ENCODE measurements at places on chromosomes 4 and X.

- no peak for DNase-seq
Observed at GRCh38 chr4:137194670-137195069, 337.6 kb downstream of the PCDH18 start.

DNA sequence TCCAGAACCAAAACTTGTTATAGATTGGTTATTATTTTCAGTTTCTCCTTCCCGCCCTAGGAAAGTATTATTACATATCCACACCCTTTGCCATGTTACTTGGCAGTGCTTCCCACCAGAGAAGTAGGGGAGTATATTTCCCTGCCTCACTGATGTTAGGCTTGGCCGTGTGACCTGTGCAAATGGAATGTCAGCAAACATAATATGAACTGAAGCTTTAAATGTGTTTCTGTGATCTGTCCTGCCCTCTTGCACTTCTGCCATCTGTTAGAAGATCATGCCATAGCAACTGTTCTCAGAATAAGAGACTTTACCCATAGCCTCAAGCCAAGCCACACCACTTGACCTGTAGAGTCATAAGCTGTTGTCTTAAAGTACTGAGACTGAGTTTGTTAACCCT lies 36.7 kb upstream of the NEUROG2 start:
- DNase-seq, result no peak

GRCh38 chr4:75654905-75655304 lies 18.3 kb downstream of the G3BP2 start:
- DNase-seq, result no peak

- DNase-seq, result no peak
Observed at GRCh38 chrX:112677167-112677566, 2.6 kb downstream of the LHFPL1 start.

GRCh38 chr4:112348488-112349158 lies 51.5 kb downstream of the ALPK1 start:
- DNase-seq, result peak; percentile 84

DNA sequence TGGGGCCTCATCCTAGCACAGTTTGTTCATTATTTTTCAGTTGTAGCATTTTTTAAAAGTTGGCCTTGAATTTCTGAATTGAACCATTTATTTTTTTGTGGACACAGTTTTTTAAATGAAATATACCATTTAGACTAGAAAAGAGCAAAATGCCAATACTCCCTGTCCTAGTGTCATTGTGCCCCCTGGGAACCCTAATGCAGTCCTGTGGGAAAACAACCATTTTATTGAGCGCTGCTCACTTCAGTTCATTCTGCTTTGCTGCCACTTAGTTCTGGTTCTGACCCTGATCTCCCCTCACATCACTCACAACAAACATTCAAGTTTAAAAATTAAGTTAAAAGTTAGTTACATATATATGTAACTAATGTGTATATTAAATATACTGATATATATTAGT lies 5.4 kb downstream of the NFKB1 start:
- no peak for DNase-seq

DNA sequence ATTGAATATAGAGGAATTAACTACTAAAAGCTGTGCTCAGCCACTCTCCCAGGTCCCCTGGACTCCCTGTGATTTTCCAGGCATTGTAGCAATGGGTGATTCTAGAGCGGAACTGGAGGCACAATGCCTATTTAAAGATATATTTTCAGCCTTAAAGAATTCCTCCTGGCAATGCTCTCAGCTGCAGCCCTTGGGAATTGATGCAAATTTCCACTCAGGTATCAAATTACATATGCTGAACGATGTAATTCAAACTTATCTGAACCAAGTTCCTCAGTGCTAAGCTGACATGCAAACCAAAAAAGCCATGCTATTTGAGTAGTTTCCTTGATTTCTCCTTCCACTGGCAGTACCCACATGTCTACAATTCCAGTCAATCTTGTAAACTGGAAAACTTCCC lies 86.3 kb upstream of the GABRA3 start:
- DNase-seq, result no peak

DNA sequence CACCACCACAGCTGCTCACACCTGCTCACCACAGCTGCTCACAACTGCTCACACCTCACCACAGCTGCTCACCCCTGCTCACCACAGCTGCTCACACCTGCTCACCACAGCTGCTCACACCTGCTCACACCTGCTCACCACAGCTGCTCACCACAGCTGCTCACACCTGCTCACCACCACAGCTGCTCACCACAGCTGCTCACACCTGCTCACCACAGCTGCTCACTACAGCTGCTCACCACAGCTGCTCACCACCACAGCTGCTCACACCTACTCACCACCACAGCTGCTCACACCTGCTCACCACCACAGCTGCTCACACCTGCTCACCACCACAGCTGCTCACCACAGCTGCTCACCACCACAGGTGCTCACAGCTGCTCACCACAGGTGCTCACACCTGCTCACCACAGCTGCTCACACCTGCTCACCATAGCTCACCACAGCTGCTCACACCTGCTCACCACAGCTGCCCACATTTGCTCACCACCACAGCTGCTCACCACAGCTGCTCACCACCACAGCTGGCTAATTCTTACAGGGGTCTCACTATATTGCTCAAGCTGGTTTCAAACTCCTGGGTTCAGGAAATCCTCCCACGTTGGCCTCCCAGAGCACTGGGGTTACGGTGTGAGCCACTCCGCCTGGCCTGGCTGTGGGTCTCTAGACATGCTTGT lies 30.4 kb upstream of the CPLX1 start:
- peak; percentile 11 for DNase-seq

- DNase-seq, result peak; percentile 14
Observed at GRCh38 chr4:1041936-1042330, 30.5 kb downstream of the FGFRL1 start.

GRCh38 chrX:153995504-153995903 lies 22.9 kb downstream of the TMEM187 start:
- no peak for DNase-seq

- DNase-seq, result no peak
Observed at GRCh38 chr4:86615501-86615900, 21.4 kb downstream of the PTPN13 start.

DNA sequence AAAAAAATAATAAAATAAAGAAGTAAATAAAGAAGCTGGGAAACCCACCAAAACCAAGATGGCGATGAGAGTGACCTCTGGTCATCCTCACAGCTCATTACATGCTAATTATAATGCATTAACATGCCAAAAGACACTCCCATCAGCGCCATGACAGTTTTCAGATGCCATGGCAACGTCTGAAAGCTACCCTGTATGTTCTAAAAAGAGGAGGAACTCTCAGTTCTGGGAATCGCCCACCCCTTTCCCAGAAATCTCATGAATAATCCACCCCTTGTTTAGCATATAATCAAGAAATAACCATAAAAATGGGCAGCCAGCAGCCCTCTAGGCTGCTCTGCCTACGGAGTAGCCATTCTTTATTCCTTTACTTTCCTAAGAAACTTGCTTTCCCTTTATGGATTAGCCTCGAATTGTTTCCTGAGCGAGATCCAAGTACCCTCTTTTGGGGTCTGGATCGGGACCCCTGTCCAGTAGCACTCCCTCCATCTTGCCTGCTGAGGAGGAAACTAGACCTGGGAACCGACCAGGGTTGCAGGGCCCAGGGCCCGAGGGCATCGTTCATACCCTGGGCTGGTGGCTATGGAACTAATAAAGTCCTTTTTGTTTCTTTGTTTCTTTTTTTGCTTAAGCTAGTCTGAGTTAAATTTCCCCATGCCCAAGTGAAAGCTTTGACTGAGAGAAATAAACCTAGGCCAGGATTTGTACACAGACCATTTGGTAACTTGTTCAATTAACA lies 30.9 kb downstream of the HTT-AS start:
- no peak for DNase-seq

GRCh38 chrX:80021621-80022020 lies 7.1 kb downstream of the TBX22 start:
- DNase-seq, result no peak

DNA sequence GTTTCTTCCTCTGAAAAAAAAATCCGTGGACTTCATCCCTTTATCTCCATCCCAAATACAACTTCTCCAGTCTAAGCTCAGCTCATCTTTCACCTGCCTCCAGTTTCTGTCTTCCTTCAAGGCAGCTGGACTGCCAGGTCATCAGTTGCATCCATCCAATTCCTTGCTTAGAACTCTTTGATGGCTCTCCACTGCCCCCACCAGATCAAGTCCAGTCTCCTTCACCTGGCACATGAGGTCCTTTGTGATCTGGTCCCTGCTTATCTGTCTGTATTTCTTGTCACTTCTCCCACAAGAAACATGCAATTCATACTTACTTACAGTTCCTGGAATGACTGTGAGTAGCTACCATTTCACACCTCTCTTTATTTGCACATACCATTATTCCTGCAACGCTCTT lies 33.8 kb downstream of the OTUD6A start:
- DNase-seq, result no peak

DNA sequence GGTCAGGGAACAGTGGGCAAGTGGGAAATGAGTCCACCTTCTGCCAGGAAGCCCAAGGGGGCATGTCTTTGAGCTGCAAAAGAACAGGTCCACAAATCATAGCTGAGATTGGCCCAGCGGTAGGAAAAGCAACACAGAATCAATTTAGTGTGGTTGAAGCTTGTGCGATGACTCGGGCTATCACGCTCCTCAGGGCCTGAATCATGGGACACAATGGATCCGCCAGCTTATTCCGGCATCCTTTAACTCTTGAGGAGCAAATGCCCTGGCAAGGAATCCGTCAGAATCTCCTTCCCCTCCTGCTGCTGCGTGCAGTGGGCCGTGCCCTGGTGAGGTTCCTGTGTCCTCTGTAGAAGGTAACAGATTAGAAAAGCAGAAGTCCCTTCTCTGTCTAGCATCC lies 98.0 kb downstream of the RELL1 start:
- no peak for DNase-seq

DNA sequence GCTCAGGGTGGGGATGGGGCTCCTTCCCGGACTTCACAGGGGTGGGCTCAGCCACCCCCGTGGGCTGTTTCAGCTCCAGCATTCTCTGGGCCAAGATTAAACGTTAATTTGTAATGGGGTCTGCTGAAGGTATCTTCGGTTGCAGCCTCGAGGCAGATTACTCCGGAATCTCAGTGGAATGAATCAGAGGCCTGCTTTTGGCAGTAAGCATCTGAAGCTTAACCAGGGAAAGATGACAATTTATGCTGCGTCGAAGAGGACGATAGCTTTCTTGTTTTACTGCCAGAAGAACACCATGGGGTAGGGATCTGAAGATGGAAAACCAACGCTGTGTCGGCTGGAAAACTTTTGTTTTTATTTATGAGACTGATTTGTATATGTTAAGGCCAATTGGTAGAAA lies 129.2 kb upstream of the MSX1 start:
- DNase-seq, result no peak

- no peak for DNase-seq
Observed at GRCh38 chr4:24625091-24625490, 40.7 kb upstream of the DHX15 start.

GRCh38 chr4:89535251-89535650 lies 227.7 kb upstream of the GPRIN3 start:
- DNase-seq, result no peak

DNA sequence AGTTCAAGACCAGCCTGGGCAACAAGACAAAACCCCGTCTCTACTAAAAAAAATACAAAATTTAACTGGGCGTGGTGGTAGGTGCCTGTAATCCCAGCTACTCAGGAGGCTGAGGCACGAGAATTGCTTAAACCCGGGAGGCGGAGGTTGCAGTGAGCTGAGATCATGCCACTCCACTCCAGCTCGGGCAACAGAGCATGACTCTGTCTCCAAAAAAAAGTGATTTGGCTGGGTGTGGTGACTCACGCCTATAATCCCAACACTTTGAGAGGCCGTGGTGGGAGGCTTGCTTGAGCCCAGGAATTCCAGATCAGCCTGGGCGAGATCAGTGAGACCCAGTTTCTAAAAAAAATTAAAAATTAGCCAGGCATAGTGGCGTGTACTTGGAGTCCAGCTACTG lies 4.1 kb downstream of the OPHN1 start:
- DNase-seq, result no peak

GRCh38 chr4:15809058-15809457 lies 30.9 kb downstream of the CD38 start:
- DNase-seq, result no peak

- no peak for DNase-seq
Observed at GRCh38 chr4:146311238-146311970, 97.1 kb downstream of the REELD1 start.

GRCh38 chr4:171378323-171378722 lies 434.9 kb upstream of the GALNTL6 start:
- no peak for DNase-seq

DNA sequence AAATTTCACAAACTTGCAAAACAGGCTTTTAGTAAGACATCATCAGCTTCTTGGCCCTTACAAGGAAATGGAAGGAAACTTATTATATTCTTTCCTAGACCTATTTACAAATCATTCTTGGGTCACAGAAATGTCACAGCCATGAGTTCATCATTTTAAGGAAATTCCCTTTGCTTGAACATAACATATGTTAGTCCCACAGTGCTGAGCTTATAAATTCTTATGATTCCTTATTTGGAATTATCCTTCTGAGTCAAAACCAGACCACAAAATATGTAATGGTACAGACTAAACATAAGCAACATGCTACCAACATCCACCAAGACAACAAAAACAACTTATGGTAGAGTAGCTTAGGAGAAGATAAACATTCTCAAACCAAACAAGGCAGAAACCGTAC lies 236.9 kb upstream of the CTSO start:
- no peak for DNase-seq

GRCh38 chr4:167903291-167903721 lies 189.0 kb upstream of the ANXA10 start:
- DNase-seq, result no peak

DNA sequence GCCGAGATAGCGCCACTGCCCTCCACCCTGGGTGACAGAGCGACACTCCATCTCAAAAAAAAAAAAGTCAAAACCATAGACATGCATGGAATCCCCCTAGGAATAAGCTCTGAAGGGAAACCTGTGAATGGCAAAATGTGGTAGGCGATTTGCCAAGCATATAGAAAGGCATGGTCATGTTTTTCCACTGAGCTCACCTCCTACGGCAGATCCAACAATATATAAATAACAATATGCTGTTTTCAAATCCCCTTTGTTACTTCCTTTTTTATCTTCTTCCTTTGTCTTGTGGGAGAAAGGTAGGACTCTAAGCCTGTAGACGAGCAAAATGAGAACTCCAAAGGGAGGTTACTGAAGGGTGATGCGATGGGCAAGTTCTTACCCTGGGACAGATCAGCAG lies 219.0 kb downstream of the PALLD start:
- DNase-seq, result no peak

GRCh38 chr4:110208419-110208818 lies 10.0 kb upstream of the ELOVL6 start:
- DNase-seq, result no peak

- peak; percentile 44 for DNase-seq
Observed at GRCh38 chrX:119757979-119758730, at the start of gene SOWAHD. TSS of gene SOWAHD (plus strand) at chrX:119758588. CDS start at chrX:119758668, 80 bp downstream.

All from left ventricle myocardium superior (tissue), 1 donor.